ENCODE measurements at places on chromosomes 2 and 18. TPM values are rescaled to one million over a fixed set of nuclear protein-coding genes. Genes with fewer than 3 reads are reported as not detected.

DNA sequence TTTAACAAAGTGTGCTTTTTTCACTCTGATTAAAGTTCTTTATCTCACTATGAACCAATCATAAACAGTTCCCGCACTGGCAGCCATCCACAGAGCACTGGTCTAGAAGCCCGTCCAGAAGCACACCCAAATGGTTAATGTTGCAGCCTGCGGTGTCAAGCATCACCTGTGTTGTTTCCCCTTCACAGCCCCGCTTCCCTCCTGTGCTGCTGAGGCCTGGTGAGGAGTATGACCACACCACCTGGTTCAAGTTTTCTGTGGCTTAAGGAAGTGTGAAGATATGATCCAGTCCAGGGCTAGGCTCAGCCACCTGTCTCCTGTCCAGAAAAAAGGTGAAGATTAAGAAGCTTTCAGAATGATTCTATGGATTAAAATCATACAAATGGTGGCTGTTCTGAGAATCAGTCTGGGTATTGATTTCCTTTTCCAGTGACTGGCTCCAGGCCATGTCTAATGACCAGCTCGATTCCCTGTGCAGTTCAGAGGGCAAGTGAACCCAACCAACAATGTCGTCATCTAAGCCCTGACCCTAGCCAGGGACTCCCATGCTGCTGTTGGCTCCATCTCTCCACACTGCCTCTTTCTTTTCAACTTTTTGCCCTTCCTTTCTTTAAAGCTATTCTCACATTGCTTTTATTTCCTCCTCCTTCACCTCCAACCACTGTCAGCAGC is 17.7 kb downstream of the SRSF7 start:
- DNase-seq, result no peak

GRCh38 chr2:107160640-107161239 is 274.8 kb upstream of the ST6GAL2 start:
- no peak for DNase-seq

DNA sequence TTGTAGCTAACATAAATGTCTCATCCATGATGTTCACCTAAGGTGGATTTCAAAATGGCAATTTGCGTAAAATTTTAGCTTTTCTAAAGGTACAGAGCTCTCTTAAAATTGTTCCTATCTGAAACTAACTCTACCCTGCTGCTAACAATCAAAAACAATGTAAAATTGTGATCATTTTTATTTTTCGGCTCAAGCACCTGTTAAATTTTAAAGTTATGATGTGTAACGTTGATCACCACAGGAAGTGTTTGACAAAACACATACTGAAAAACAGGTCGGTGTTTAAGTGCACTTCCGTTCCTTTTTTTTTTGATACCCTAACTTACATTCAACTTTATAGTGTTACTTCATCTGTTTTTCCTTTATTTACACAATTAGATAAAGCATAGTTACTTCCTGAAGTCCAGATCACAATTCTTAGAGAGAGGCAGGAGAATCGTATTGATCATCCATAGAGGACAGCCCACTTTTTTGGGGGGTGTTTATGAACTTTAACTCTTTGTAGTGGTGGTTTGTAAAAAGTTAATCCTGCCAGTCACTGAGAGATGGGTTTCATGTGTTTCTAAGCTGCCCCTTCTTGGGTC is 6.0 kb upstream of the NCK2 start:
- DNase-seq, result no peak

DNA sequence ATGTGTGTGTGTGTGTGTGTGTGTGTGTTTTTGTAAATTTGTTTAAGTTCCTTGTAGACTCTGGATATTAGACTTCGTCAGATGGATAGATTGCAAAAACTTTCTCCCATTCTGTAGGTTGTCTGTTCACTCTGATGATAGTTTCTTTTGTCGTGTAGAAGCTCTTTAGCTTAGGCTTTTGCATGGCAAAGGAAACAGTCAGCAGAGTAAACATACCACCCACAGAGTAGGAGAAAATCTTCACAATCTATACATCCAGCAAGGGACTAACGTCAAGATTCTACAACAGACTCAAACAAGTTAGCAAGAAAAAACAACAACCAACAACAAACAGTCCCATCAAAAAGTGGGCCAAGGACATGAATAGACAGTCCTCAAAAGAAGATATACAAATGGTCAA is 336.7 kb upstream of the ATP5MC3 start:
- DNase-seq, result no peak

DNA sequence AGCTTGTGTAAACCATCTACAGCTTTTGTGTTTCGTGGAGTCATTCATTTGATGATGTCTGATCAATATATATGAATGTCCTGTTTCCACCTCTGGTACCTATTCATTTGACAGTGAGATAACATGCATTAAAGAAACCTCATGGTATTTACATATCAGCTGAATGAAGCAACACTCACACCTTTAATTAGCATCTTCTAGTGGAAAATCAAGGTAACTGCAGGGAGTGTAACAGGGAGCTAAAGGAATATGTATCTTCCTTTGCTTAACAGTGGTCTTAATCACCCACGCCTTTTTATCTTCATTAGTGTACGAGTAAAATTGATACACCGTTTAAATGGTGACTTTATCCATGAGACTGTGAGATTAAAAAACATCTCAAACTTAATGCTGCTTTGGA is 15.6 kb downstream of the SLC39A10 start:
- DNase-seq, result no peak

DNA sequence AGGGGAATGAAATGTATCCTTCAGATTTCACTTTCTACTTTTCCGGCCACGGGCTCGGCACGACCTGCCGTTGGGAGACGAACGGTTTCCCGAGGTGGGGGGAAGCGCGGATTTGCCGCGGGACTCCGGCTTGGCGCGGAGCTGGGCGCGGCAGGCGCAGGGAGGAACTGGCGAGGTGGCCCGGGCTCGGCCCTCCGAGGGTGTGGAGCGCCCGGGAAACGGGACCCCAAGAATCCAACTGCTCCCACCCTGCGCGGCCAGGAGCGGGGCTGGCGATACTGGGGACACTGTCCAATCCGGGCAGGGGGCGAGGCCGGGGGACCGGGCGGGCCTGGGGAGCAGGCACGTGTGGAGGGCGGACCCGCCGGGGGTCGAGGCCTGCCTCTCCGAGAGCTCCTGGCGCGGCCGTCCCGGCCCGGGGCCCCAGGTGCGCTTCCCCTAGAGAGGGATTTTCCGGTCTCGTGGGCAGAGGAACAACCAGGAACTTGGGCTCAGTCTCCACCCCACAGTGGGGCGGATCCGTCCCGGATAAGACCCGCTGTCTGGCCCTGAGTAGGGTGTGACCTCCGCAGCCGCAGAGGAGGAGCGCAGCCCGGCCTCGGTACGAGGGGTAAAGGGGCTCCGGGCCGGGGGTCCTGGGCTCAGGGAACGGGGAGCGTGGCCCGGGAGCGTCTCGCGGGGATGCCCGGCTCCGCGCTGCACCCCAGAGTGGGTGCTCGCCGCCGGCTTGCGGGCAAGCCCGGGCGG is at the start of gene ANXA4:
Gene ANXA4, plus strand, starts transcription at position 560 of the 747 bp plus-strand sequence. CDS start 39,432 bp downstream, outside the sequence.
- DNase-seq, result peak; percentile 70

DNA sequence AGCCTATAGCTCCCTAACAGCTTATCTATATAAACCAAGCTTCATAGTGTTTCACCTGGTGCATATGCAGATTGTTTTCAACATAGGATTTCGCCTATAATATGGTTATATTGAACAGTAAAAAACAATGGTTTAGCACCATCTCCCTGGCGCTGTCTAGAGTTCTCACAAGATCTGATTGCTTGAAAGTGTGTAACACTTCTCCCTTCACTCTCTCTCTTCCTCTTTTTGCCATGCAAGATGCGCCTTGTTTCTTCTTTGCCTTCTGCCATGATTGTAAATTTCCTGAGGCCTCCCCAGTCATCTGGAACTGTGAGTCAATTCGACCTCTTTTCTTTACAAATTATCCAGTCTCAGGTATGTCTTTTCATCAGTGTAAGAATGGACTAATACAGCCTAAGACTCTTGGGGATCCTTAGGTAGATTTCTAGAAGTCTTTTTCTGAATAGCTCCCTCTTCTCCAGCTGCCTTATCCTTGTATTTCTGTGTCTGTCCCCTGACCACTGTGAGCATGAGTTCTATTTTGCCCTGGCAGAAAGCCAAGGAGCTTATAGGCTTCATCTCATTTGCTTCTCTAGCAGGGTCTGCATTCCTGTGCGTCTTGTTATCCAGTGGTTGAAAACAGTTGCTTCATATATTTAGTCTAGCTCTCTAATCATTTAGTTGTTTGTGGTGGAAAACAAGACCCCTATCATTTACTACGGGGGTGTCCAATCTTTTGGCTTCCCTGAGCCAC is 401.6 kb downstream of the GPD2 start:
- no peak for DNase-seq

- no peak for DNase-seq
These were observed 46.1 kb downstream of the CDCA7 start for GRCh38 chr2:173400760-173401159.

DNA sequence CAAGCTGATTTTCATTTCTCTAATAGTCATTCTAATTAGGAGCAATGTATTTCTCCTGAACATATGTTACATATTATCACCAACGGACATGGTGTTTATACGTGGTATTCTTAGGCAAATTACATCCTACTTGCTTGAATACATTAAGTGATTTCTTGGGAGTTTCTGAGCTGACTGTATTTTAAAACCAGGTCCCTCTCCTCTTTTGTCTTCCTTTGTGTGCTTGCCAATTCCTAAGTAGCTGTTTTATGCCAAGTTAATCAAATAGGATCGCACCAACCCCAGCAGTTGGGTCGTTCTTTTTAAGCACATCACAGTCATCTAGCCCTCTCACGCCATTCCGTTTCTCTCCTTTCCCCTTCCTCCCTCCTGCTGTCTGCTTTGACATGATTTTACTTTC is 75.4 kb upstream of the MAP2 start:
- DNase-seq, result no peak

DNA sequence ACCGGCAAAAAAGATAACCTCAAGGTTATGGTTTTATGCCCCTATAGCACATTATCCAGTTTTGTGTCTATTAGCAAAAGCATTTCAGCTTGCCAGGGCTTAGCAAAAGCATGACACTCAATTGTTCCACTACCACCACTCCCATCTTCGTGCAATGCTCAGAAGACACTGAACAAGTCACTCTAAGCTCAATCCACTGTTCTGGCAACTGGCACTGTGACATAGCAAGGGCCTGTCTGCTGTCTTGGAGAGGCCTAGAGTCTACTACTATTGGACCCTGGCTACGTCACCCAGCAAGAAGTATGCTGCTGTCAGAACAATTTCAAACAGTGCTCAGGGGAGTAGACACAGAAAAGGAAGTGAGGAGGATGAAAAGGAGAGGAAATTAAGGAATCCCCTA is 103.5 kb upstream of the PPP1CB start:
- DNase-seq, result no peak

- no peak for DNase-seq
These were observed 65.7 kb upstream of the ZNF236 start for GRCh38 chr18:76756531-76757253.

DNA sequence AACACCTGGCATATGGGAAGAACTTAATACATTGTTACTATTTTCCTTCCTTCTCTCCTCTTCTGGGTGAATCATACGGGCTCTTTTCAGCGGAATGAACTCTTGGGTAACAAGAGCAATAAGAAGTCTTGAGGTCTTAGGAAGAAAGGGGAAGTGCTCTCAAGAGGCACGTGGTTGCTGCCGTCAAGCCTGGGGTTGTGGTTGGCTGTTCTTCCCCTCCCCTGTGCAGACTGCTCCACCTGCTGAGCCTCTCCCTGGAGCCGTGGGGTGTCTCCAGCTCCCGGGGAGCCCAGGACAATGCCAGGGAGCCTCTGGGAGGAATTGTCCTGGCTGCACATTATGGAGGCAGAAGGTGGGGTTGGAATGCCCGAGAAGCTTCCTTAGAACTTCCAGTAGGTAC is 19.4 kb downstream of the TOGARAM2 start:
- no peak for DNase-seq

GRCh38 chr2:12923907-12924610 is 207.3 kb downstream of the TRIB2 start:
- peak; percentile 43 for DNase-seq

TACR1 gene
- polyA plus RNA-seq, result 0.05 TPM

CHRNG gene
- polyA plus RNA-seq, result not detected

CCDC74A gene
- 5.4 TPM for polyA plus RNA-seq

IL1R2 gene
- 0.51 TPM for polyA plus RNA-seq

OR6B2 gene
- not detected for polyA plus RNA-seq

NCKAP5 gene
- 1.9 TPM for polyA plus RNA-seq

B3GNT7 gene
- polyA plus RNA-seq, result 0.01 TPM

Measured in fibroblast of lung (primary cell).